ENCODE measurements at places on chromosomes 16 and 17.

- DNase-seq, result no peak
These were observed 18.9 kb upstream of the WDR45B start for GRCh38 chr17:82666931-82667667.

DNA sequence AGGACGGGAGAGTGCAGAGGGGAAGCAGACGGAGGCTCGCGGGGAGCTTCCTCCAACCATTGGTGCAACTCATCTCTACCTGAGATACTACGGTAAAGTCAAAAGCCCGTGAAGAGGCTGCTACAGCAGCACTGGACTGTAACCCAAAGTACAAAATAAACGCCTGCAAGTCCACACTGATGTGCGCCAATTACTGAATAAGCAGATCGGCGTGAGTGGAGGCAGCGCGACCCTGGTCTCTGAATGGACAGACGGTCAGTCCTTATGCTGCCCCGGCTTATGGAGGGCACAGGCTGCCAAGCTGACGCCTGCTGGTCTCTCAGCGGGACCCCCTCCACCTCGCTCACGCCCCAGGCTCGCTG lies 58.5 kb downstream of the LMF1 start:
- DNase-seq, result no peak

DNA sequence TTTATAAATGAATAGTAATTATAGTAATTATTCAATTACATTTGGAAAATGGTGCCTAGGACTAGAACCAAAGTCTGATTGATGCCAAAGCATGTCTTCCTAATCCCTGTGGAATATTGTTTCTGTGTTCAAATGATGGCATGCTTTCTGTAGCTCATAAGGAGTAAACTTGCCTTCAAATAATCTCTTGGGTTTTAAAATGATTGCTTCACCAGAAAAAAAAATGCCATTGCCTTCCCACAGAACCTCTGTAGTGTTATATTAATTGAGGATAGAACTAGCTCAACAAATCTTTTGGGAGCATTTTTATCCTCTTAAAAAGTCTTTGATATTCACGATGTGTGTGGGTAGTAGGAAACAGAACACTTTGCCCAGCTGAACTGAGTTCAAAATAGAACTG lies 7.7 kb upstream of the TMEM100 start:
- no peak for DNase-seq

GRCh38 chr17:58661499-58661898 lies 30.3 kb downstream of the TEX14 start:
- no peak for DNase-seq

DNA sequence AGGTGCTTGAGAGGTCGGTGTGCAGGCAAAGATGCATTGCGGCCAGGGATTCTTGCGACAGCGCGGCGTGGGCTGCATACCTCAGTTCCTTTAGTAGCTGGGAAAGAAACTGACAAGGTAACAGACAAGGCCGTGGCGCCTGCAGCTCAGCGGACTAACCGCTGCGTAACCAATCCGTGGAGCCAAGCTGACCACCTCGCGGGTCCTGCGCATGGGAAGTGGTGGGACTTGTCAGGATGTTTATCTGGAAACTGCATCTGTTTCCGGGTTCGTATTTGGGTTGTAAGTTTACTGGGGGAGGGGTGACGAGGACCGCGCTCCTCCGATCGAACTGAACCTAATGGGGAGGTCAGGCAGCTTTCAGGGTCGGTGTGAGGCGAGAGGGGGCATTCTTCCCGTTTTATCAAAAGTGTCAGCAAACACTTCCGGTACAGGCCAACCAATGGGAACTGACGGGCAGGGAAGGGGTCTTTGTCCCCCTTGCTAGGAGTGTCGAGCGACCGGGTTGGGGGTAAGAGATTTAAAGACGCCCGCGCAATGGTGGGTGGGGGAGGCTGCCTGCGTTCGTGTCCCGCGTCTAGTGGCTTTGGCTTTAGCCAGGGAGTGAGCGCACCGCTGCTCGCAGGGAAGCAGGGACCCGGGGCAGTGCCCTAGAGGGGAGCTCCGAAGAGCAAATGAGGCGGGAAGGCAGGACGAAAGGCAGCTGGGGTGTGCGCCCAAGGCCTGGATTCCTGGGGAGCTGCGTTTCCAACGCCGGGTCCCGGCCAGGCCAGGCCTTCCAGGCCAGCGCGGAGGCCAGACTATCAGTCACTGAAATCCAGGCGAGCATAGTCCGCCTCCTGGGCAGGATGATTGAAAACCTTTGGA lies 7.0 kb downstream of the IRX6 start:
- no peak for DNase-seq
